ENCODE measurements at places on chromosomes 7 and 10.

DNA sequence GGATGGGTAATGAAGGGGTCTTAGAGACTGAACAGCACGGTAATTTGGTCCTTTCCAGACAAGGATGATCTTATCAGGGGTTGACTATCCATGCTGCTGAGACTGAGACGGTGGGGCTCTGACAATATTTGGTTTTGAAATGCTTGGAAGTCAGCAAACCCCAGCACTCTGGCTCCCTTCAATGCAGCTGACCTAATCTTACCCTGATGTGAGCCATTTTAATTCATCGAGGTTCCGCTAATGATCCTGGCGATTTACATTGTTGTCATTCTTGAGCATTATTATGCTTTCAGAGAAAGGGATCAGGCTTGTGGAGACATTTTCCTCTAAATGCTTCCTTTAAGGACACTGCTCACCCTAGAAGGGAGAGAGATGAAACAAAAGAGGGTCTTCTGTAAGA lies 114.6 kb upstream of the BMPER start:
- no peak for DNase-seq

DNA sequence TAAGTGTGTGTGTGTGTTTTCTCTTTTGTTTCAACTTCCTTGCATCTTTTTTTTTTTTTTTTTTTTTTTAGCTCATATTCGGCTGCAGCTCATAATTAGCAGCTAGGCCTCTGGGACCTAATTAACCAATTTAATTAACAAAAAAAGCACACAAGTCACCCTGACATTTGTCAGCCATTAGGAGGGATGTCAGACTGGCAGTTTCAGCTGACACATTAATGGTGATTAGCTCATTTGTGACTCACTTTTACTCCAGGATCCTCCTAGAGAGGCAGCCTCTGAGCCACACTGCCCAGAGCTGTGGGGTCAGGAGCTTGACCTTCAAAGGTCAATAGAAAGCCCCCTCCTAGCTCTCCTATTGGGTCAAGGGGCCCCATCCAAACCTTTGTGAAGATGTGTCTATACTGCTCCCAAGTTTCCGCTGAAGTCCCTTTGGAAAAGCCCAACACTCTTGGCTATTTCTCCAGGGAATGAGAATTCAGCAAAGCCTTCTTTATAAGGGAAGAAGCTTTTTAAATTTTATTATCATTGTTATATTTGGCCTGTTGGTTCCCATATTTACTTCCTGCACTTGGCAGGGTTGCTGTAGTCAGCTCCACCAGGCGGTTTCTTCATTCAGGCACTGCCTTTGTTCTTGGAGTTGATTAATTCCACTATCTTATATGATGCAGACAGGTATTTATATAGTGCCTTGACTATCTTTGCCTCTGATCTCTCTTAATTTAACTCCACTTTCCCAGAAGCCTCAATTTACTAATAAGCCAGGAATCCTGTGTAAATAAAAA lies 109.5 kb upstream of the HABP2 start:
- DNase-seq, result no peak

DNA sequence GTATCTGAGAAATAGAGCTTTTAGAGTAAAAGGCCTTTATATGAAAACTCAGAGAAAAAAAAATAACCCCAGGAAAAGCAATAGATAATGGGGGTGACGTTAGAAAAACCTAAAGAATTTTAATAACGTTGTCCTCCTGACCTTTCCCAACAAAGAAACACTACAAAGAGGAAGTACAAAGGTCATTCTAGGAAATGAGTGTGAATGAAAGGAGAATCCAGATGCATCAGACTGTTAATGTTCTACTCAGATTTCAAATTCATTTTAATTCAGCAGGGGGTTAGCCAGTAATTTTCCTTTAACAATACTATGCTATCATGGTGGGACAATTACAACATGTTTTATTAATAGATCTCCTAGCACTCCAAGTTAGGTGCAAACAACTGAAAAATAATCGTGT lies 73.8 kb upstream of the CDK1 start:
- no peak for DNase-seq

DNA sequence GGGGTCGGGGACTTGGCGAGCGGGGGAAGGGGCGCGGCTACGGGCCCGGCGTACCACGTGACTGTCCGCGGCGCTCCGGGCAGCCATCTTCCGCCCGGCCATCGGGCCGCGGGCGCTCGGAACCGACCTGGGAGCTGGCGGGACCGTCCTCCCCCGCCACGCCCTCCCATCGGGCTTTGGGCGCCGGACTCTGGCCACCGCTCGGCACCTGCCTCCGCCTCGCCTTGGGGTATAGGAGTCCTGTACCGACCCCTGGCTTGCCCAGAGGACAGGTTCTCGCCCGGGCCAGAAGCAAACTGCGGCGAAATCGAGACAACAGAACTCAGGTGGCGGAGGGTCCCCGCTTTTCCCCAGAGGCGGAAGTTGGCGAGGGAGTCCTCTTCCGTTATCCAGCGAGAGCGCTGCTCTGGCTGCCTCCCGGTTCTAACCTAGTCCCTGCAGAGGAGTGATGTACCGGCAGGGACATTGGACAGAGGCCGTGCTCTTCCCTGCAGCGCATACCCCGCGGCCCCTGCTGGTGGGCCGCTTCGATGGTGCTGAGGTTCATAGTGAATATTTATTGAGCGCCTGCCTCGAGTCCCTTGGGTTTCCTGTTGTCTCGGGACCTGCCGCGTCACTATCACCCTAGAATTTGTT lies 1.2 kb upstream of the SGMS1 start:
- DNase-seq, result peak; percentile 24

GRCh38 chr7:18866359-18867036 lies 250.9 kb downstream of the TWIST1 start:
- no peak for DNase-seq

GRCh38 chr10:101120520-101120883 lies 10.6 kb upstream of the TLX1 start:
- no peak for DNase-seq

- no peak for DNase-seq
These were observed 13.3 kb upstream of the CELF2 start for GRCh38 chr10:11004144-11005077.

- DNase-seq, result no peak
These were observed 291.8 kb downstream of the PRKG1 start for GRCh38 chr10:51366044-51366443.

DNA sequence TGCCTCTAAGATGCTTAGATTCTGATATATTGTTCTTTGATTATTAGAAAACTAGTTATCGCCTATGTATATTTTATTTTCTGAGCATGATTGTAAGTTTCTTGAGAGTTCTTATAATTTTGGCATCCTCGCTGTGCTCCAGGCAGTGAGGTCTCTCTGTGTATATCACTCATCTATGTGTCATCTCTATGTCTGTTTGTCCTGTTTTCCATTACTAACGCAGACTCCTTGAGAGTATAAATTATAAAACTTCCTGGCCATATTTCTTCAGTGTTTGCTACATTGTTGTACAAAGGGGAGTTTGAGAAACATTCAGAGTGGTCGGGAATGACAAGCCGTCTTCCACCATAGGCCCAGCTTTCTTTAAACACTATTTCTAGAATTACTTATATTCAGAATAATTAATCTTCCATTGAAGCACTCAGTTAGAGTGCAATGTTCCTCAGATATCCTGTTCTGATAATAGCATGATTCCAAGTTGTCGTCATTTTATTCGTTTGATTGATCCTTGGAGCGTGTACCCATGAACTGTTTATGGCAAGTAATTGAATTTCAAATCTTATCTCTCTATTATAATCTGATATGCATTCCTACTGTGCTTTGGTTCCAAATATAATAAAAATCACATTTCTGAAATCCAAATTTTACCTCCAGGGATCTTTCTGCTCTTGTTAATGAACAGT lies 206.6 kb downstream of the BAMBI start:
- DNase-seq, result no peak

- no peak for DNase-seq
These were observed 371.0 kb downstream of the NRG3 start for GRCh38 chr10:82245906-82246560.

DNA sequence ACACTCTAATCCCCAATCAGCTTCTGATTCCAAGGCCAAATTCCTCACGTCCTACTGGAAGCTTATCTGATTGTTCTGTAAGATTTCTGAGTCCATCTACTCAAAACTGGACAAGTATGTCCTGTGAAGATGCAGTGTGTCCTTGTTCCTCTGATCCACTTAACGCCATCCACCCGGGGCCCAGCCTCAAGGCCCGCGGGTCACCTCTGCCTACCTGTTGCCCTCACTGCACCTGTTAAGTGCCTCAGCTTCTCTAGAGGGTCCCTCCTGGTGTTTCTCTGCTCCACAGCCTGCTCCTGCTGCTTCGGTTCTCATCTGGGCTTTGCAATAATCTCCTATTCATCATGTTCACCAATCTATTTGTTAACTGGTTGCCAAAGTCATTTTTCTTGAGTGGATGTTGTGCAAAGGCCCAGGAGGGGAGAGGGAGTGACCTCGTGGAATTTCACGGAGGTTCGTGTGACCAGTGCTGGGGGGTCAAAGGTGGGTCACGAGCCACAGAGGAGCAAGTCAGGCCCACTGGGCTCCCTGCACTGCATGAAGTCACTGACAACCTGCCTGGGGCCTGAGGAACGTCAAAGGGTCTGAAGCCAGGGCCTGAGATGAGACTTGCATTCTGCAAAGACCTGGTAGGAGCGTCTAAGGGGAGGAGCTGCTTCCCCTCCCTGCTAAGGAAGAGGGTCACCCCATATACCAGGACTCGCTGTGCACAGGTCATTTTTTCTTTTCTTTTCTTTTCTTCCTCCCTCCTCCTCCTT lies 338.1 kb downstream of the WDR37 start:
- no peak for DNase-seq

GRCh38 chr10:25142116-25142864 lies 32.5 kb upstream of the GPR158 start:
- DNase-seq, result no peak

DNA sequence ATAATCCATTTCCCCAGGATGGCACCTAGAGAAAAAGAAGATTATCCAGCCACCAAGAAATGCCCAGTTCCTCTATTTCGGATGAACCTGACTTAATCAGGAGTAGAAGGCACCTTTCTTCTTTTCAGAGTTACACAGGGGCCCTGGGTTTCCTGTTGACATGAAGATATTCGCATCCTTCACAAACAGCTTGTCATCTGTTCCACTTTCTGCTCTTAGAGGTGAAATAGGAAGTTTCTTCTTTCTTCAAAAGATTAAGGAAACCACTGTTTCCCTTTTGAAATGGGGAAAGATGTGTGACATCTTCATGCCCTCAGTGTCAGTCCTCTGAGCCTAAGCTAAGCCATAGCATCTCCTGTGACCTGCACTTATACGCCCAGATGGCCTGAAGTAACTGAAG lies 39.1 kb upstream of the RAB18 start:
- DNase-seq, result no peak

GRCh38 chr10:31055573-31056251 lies 24.0 kb upstream of the ZNF438 start:
- DNase-seq, result no peak

DNA sequence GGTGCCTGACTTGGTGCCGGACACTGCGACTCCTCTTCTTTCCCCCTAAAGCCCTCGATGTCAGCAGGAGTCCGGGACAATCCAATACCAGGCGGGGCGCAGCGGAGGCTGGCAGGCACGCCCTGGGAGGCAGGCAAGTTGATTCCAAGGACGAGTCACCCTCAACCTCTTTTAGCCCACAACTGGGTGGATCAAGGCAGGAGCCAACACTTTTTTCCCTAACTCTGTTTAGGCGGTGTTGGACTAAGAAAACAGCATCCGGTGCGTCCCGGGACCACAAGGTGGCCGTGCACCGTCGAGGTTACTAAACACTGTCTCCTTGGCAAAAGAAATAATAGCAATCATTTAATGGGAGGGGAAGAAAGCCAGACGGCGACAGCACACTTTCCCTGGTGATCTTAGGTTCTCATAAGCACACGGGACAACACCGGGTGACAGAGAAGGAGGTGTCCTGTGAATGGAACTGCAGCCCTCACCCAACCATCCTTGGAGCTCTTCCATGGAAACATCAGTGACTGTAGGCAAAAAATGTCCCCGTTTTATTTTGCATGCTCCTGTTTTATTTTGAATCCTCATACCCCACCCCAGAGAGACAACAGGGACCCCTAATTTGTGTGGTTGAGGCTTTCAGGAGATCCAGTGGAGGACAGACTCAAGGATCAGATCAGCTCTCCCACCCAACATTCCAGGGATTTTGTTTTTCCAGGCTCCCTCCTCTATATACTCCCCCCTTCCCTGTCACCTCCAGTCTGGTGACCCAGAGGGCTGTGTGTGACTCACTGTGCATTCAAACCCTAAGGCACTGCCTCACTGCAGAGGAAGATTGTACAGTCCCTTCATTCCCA lies 1.3 kb upstream of the CALCR start:
- DNase-seq, result no peak

DNA sequence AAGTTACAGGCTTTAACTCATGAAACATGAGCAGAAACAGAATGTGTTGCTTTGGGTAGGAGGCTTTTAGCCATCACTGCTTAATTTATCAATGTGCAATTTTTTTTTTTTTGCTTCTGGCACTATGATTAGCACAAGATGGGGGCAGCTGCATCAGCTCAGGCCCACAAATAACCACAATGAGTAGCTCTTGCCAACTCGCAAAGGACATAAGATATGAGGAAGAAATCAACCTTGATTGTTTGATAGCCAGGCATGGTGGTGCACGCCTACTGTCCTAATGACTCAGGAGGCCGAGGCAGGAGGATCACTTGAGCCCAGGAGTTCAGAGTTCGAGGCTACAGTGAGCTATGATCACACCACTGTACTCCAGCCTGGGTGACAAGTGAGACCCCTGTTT lies 12.3 kb downstream of the NOD1 start:
- no peak for DNase-seq

GRCh38 chr7:124171068-124171467 lies 138.2 kb upstream of the TMEM229A start:
- DNase-seq, result no peak

DNA sequence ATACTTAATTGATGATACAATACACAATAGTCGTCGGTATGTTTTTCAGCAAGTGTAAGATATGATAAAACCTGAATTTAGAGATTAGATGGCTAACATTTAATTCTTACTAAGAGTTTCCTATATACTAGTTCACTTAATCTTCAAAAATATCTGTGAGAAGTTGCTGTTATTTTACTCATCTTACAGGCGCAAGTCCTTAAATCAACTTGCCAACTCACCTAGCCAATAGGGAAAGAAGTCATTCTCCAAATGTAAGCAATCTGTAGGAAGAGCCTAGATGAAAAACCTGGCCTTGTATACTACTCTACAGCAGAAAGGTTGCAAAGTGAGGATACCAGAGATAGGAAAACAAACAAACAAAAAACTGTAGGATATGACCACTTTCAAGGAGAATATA lies 10.6 kb downstream of the CD36 start:
- no peak for DNase-seq

- DNase-seq, result no peak
These were observed 329.5 kb downstream of the RNLS start for GRCh38 chr10:88253622-88254021.
